Frontal cortex (tissue), 4 donors: ENCODE measurements at places on chromosomes 11 and 22. TPM values are rescaled to one million over a fixed set of nuclear protein-coding genes. Genes with fewer than 3 reads are reported as not detected.

Gene MS4A15
- total RNA-seq: not detected

Gene SIPA1
- total RNA-seq: 3.7 TPM

DNA sequence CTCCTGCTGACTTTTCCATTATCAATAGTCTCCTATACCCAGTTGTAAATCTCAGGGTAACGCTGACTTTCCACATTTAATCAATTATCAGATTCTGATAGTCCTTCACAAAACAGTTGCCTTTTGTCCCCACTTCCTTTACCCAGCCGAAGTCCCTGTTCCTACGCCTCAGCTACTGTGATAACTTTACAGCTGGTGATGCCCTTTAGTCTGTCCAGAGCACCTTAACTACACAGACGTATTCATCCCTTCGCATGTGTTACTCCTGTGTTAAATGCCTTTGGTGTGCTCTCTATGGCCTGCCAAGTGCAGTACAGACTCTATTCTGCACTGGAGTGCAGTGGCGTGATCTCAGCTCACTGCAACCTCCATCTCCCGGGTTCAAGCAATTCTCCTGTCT, 20.2 kb downstream of the SSH3 start:
- no peak for DNase-seq

GRCh38 chr11:18749681-18750319, 23.8 kb upstream of the IGSF22 start:
- DNase-seq: peak; percentile 65

- no peak for DNase-seq
Observed at GRCh38 chr11:102534261-102534872, 3.8 kb upstream of the MMP7 start.

DNA sequence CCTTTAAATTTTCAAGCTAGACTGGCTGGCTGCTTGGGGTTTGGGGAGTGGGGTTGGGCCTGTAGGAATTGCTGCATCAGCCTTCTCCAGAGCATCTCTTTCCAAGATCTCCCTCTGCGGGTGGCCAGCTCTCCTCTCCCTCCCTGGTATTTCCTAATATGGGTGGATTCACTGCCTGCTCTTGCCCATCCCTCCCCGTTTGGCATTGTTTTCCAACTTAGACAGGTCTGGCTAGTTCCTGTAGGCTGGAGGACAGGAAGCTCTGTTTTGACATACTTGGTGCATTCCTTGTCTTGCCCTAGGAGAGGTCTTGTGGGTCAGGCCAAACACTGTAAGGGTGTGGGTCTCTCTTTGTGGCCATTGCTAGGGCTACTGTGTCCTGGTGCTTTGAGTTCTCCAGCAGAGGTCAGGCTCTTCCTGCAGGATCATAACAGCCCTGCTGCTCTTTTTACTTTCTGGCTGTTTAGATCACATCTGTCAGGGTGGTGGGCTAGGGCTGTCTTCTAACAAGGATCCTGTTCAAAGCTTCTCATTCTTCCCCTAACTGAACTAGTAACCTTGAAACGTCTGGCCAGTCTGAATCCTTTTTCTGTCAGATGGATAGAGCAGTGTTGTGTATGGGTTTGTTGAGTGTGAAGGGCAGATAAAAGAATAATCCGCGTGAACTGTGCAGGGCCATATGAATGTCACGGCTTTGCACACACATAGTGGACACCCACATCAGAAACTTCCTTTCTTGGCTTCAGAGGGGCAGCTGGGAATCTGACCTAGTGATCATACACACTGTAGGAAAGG, 18.3 kb upstream of the MICALL1 start:
- no peak for DNase-seq

GRCh38 chr22:43036282-43036829, 21.4 kb upstream of the PACSIN2 start:
- no peak for DNase-seq

GRCh38 chr11:3148990-3149851, 15.9 kb downstream of the OSBPL5 start:
- DNase-seq: no peak

- DNase-seq: no peak
Observed at GRCh38 chr22:37062702-37063381, 11.3 kb downstream of the KCTD17 start.

DNA sequence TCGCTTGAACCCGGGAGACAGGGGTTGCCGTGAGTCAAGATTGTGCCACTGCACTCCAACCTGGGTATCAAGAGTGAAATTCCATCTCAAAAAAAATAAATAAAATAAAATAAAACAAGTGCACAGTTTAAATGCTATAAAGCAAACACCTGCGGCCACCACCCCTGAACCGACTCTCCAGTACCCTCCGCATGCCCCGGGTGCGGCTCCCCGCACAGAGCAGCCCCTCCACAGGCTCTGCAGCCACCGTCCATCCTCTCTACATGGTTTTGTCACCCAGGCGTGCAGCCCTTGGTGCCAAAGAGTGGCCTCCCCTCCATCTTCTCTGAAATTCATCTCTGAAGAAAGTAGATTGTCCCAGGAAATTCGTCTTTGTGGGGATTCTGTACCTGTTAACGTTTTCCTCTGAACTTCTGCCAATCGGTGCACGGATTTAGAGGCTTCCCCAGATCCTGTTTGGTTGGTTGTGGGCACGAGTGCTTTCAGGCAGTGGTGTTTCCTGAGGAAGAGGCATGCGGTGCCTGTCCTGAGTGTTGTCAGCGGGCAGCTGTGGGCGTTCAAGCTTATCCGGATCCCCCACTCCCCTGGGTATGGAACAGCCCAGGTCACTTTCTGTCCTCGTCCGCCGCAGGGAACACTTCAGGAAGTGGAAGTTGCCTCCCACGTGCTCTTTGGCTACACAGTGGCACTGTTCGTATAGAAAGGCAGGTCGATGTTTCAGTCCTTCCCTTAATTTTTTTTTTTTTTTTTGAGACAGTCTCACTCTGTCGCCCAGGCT, 4.1 kb downstream of the MIOX start:
- no peak for DNase-seq

DNA sequence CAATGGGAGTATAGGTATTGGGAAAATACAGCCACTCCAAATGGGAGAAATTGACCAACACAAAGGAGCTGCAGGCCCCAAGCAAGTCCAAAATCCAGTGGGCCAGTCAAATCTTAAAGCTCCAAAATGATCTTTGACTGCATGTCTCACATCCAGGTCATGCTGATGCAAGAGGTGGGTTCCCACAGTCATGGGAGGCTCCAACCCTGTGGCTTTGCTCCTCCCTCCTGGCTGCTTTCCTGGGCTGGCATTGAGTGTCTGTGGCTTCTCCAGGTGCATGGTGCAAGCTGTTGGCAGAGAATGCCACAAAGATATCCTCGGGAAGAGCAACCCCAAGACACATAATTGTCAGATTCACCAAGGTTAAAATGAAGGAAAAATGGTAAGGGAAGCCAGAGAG, 80.8 kb downstream of the IGLL5 start:
- no peak for DNase-seq

DNA sequence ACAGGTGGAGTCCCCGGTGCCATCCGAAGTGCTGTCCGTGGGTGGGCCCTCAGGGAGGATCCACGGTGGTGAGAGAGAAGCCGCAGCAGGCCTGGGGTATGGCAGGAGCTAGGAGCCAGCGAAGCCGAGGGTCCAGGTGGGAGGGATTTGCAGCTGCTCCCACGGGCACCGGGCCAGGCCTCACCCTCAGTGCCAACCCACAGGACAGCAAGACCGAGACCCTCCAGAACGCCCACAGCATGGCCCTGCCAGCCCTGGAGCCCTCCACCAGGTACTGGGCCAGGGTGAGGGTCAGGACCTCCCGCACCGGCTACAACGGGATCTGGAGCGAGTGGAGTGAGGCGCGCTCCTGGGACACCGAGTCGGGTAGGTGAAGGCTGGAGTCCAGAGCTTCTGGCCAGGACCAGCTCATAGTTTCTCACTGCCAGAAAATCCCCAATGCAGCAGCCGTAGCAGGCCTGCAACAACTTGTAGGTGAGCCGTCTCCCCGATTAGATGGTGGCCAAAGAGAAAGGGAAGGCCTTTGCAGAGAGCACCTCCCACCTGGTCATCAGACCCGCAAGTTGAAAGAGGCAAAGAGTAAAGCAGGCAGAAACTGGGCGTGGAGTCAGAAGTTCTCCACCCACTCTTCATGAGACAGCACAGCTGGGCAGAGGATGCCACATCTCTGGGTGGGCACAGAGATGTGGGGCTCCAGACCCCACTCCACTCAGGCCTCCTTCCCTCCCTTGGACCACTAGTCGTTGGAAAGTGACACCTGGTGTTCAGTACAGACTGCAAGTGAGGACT, 20.4 kb downstream of the CSF2RB start:
- DNase-seq: no peak

DNA sequence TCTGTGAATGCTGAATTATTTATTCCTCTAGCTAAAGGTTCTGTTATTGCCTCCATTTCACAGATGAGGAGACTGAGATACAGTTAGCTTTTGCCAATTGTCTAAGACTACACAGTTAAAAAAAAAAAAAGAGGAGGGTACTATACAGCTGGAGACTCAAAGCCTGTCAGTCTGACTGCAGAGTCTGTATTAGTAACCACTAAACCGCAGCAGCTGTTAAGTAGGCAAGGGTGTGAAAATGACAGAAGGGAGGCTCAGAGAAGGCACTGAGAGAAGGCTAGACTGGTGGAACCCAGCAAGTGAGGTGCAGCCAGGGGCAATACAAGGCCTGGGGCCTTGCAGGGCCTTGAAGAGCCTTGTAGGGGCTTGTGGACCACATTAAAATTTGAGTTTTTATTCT, 181.2 kb downstream of the CSNK2A3 start:
- DNase-seq: no peak

DNA sequence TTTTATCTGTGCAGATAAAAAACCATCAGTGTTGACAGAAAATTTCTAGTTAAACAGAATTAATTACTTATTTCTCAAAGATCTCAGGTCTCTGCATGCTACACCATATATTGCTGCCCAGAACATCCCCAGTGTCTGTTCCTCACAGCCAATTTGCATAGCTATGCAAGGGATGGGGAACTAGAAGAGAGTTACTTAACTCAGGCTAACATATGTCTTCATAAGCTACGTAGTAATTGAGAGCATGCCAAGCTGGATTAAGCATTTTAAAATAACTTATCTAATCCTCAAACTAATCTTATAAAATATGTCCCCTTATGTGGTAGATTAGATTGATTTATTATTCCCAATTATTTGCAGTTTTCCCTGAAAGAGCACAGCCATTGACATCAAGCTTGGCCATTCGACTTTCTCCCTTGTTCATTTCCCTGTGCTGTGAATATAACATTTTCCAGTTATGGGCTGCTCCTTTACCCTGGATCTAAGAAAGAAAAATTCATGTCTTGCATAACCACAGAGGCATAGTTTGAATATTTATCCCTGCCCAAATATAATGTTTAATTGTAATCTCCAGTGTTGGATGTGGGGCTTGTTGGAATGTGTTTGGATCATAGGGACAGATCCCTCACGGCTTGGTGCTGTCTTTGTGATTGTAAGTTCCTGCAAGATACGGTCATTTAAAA, 69.1 kb downstream of the C11orf87 start:
- no peak for DNase-seq

GRCh38 chr22:28015046-28015425, 96.0 kb upstream of the PITPNB start:
- DNase-seq: no peak

GRCh38 chr11:125271483-125272091, 107.0 kb downstream of the PKNOX2 start:
- no peak for DNase-seq

- no peak for DNase-seq
Observed at GRCh38 chr11:1295086-1295485, 14.3 kb downstream of the TOLLIP start.

- DNase-seq: peak; percentile 66
Observed at GRCh38 chr22:39486951-39487825, 14.9 kb upstream of the MIEF1 start.

DNA sequence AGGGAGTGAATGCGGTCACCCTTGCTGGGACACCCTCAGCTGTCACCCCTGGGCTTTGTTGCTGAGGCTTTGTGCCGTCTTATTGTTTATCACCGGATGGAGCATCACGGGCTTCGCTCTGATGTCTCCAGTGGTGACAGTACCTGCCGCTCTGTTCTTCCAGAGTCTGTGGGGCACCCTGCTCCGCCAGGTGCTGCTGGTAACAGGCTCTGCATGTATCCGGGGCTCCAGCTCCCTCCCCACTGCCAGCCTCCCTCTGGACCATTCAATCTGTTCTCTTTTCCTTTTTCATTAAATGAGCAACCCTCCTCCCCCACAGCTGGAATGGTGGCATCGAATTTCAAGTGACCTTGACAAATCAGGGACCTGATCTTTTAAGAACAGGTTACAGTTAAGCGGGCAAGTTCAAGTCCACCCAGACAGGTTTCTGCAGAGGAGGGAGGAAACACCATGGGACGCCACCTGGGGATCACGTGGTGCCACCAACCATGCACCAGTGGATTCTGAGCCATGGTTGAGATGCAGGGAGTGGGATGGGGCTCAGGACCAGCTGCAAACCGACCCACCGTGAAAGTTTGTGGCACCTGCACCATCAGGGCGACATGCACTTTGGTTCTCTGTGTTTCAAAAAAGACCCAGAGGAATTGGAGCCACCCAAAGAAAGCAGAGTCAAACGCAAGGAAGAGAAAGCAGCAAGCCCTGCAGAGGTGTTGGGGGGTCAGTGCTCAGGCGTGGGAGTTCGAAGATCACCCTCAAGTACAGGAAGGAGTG, 89.3 kb downstream of the BCR start:
- DNase-seq: no peak

- DNase-seq: no peak
Observed at GRCh38 chr11:59666969-59667368, 1.9 kb downstream of the PATL1 start.

DNA sequence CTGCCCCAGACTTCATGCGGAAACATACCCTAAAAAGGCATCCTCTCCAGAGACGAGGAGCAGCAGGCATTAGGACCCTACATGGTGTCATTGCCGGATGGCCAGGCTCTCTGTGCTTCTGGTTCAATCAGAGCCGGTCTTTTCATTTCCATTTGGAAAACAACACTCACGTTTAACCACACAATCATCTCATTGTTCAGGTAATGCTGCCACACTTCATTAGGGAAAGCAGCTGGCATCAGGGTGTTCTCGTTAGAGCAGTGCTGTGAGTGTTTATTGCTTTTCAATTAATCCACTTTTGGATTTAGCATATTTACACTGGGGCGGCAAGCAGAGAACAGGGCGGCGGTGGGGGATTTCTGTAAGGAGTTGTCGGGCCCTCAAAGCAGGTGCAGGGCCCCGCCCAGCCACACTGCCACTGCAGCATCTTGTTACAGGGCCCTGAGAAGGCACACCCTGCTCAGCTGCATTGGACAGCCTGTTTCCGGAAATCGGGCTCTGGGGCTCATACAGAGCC, 338.6 kb downstream of the SHANK2 start:
- no peak for DNase-seq
